ENCODE measurements at places on chromosomes 12 and 14.

DNA sequence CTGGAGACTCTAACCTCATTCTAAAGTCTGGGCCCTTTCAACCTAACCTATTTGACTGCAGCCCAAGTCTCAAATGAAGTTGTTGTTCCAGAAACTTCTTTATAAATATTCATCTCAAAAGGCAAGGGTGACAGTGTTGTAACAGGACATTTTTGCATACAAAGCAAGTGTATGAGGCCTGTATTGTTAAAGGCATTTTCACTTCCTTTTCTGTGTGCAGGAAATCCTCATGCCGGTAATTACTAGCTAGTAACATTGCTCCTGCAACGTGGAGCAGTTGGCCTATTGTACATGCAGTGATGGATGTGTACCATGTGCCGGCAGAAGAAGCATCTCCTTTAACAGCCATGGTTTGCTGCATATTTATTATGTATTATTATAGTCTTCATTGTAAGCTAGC, 156.5 kb upstream of the RMST start:
- no peak for DNase-seq

DNA sequence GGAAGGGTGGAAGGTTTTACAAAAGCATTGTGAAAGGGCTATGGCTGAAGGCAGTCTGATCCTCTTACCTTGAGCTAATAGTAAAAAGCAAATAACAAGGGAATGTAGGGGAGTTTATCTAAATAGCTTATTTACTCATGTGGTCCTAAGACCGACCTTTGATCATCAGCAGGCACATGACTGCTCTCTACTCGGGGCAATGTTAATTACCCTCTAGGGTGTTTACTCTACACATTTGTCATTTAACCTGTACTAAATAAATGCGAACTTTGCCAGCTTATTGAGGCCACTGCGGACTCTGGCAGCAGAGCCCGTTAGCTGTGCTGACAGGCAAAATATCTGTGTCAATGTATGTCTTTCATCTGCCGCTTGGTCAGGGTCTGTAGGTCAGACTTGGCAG, 768.3 kb upstream of the ATXN7L3B start:
- no peak for DNase-seq

DNA sequence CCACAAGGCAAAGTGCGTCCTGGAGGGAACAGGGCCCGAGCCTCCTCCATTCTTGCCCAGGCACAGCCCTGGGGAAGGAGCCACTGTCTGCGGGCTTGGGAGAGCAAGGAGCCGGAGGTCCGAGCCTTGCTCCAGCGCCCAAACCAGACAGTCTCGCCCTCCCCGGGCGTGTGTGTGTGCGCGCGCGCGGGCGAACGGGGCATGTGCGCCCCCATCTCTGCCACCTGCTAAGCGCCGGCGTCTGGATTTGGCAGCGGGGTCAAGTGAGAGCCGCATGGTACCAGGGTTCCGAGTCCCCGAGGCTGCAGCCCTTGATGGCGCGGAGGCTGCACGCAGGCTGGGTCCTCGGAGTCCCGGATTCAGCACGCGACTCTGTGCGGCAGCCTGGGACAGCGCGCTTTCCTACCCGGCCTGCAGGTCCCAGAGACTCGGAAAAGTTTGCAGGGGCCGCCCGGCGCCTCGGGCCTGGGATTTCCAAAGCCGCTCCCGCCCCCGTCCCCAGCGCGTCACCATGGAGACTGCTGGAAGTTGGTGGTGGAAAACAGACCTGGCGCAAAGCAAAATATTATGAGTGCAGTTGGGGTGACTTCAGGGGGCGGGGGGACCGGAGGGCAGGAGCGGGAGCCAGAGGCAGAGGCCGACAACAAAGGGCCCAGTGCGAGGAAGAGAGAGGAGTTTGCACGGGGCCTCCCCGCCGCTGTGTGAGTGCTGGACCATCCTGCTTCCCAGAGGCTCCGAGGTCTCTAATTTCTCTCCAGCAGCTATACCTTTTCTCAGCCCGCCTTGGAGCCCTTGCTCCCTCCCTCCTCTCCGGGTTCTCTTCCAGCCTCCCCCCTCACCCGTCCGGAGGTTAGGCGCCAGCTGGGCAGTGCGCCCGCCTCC, 4.2 kb downstream of the RFX4 start:
- DNase-seq, result no peak

GRCh38 chr14:58747181-58747580, 109.4 kb downstream of the DACT1 start:
- DNase-seq, result no peak

DNA sequence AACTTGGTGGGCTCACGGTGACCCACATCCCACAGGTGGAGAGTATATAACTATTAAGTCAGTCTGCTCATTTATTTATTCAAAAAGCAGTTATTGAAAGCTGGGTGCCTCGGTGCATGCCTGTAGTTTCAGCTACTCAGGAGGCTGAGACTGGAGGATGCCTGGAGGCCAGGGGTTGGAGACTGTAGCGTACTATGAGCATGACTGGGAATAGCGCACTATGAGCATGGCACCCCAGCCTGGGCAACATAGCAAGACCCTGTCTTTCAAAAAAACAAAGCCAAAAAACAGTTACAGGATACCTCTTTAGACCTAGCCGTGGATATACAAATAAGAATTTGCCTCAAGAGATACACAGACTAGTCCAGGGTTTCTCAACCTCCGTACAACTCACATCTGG, 139.8 kb downstream of the ZFP36L1 start:
- no peak for DNase-seq

DNA sequence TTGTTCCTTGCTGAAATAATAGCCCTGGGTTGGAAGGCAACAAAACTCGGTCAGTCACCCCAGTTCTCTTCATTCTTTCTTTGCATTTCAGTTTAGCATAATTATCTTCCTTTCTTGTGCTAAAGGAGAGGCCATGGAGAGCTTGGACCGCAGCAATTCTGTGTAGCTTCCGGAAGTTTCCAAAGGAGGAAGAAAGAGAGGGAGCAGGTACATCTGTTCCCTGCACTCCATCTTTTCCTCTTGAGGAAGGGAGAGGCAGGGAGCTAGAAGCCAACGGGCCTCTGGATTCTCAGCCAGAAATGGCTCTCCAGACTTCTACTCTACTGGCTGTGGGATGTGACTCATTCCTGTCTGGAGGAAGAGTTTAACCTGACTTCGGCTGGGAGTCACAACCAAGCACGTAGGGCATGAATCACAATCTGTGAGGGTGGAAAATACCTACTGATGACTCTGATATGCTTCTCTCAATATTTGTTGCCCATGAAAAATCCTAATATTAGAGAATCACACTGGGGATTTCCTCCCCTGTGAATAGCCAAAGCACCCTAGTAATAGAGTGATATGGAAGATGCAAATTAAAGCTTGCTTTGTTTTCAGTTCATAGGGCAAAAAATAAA, 17.0 kb downstream of the ANO6 start:
- no peak for DNase-seq

GRCh38 chr12:127628645-127629044, 638.3 kb upstream of the TMEM132C start:
- DNase-seq, result no peak

DNA sequence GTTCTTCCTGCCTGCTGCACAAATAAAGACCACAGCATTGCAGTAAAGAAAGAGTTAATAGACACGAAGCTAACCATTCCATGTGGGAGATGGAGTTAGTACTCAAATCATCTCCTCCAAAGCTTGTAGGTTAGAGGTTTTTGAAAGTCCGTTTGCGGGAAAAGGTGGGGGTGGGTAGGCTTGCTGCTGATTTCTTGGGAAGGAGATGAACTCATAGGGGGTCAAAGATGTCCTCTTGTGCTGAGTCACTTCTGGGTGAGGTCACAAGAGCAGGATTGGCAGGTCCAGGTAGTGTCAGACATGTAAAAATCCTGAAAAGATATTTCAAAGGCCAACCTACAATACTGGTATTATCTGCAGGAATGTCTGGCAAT, 66.4 kb downstream of the PTHLH start:
- DNase-seq, result no peak

Data from activated CD8-positive, alpha-beta memory T cell treated with anti-CD3 and anti-CD28 coated beads for 4 hours (primary cell).